ENCODE measurements at places on chromosomes 4 and X. TPM values are rescaled to one million over a fixed set of nuclear protein-coding genes. Genes with fewer than 3 reads are reported as not detected.

The TIGD4 gene
- 0.12 TPM for total RNA-seq

The NAP1L2 gene
- total RNA-seq: 7.7 TPM

The GPR143 gene
- total RNA-seq: not detected

The HTN1 gene
- total RNA-seq: not detected

The PAPSS1 gene
- 15.4 TPM for total RNA-seq

The UTP3 gene
- total RNA-seq: 17.6 TPM

The DUSP21 gene
- total RNA-seq: not detected

The L1CAM gene
- 9.2 TPM for total RNA-seq

The TSPAN6 gene
- total RNA-seq: 8.0 TPM

The SYP gene
- 1.8 TPM for total RNA-seq

The F9 gene
- total RNA-seq: not detected

The MAGEE2 gene
- total RNA-seq: not detected

The SLIT2 gene
- total RNA-seq: 14.9 TPM

The TLR3 gene
- 5.3 TPM for total RNA-seq

The PCYT1B gene
- 0.68 TPM for total RNA-seq

The MAGEB5 gene
- not detected for total RNA-seq

The MAGEA12 gene
- not detected for total RNA-seq

The SATL1 gene
- total RNA-seq: 0.12 TPM

The RPA4 gene
- 0.16 TPM for total RNA-seq

The IL21 gene
- total RNA-seq: not detected

The GYG2 gene
- 24.8 TPM for total RNA-seq

The DRP2 gene
- 0.05 TPM for total RNA-seq

The EBP gene
- total RNA-seq: 68.8 TPM

The MAGED4B gene
- total RNA-seq: 2.2 TPM

The PRRG3 gene
- 1.1 TPM for total RNA-seq

The ARX gene
- not detected for total RNA-seq

The MBNL3 gene
- total RNA-seq: 112 TPM

The PPP1R3F gene
- 22.5 TPM for total RNA-seq

The RBMXL3 gene
- not detected for total RNA-seq

The UCP1 gene
- 4.1 TPM for total RNA-seq
